Stimulated activated CD8-positive, alpha-beta memory T cell treated with anti-CD3 and anti-CD28 coated beads, Interleukin-7, amount 100 ng/mL, for 1 hour (primary cell): ENCODE measurements at places on chromosomes 3 and 15.

GRCh38 chr15:71801935-71802655 lies 8.3 kb upstream of the NR2E3 start:
- no peak for DNase-seq

GRCh38 chr3:66386925-66387650 lies 113.7 kb downstream of the LRIG1 start:
- DNase-seq, result no peak

GRCh38 chr3:1404270-1404962 lies 311.6 kb downstream of the CNTN6 start:
- no peak for DNase-seq

GRCh38 chr3:39118079-39118478 lies 10.6 kb downstream of the TTC21A start:
- no peak for DNase-seq

GRCh38 chr3:135918600-135918999 lies 46.9 kb upstream of the PPP2R3A start:
- no peak for DNase-seq

DNA sequence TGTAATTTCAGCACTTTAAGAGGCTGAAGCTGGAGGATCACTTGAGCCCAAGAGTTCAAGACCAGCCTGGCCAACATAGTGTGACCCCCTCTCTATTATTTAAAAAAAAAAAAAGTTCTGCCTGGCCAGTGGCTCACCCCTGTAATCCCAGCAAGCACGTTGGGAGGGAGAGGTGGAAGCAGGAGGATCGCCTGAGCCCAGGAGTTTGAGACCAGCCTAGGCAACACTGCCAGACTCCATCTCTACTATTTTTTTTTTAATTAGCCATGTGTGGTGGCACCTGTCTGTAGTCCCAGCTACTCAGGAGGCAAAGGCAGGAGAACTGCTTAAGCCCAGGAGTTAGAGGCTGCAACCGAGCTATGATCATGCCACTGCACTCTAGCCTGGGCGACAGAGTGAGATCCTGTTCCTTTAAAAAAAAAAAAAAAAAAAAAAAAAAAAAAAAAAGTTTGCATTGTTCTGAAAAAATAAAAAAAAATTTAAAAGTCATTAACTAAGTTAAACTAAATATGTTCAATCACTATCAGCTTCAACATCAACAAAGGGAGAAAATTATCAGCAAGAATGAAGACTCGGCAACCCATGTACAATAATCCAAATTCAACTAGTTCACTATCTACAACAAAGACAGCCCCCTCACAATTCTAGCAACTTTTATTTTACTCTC lies 1.9 kb downstream of the RAF1 start:
- DNase-seq, result no peak

GRCh38 chr3:126546549-126547239 lies 12.0 kb downstream of the C3orf22 start:
- DNase-seq, result no peak
